Activated naive CD4-positive, alpha-beta T cell treated with anti-CD3 and anti-CD28 coated beads, Interleukin-2, amount 50 U/mL, for 16 hours (primary cell): ENCODE measurements at places on chromosomes 1 and 21.

GRCh38 chr21:28282833-28283232 lies 709.8 kb downstream of the LTN1 start:
- no peak for DNase-seq

DNA sequence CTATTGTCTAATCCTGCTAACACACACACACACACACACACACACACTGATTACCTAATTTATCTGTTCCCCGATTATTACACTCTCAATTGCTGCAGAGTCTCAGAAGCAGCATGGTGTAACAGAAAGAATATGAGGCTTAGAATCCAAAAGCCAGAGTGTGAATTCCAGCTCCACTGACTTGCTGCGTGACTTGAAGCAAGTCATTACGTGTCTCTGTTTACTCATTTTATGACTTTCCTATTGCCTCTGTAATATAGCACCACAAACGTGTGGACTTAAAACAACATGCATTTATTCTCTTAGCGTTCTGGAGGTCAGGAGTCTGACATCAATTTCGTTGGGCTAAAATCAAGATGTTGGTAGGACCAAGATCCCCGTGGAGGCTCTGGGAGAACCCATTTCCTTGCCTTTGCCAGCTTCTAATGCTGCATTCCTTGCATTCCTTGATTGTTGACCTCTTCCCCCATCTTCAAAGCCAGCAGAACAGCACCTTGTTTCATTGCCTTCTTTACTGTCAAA lies 55.9 kb upstream of the ATP5PO start:
- no peak for DNase-seq

- no peak for DNase-seq
These were observed 100.8 kb downstream of the PRDM16 start for GRCh38 chr1:3169665-3170356.

- DNase-seq: no peak
These were observed 66.3 kb upstream of the PPP2R5A start for GRCh38 chr1:212218911-212219310.

DNA sequence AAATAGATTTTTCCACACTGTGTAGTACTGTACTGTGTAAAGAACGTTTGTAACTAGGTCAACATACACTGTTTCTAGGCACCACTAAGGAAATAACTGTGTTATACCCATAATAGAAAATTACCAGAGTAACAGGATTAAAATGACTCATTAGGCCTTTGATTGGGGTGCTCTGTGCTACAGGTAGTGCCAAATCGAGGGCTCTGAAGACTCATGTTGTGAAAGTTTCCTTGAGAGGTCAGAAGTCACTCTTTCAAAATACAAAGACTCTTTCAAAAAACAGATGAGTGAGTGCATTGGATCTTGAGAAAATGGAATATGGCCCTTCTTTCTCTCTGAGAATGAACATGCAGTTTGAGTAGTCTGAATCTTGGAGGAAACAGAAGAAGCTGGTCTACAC lies 143.0 kb downstream of the MRPL39 start:
- peak; percentile 24 for DNase-seq

- DNase-seq: no peak
These were observed 30.5 kb upstream of the CLCA4 start for GRCh38 chr1:86516335-86516734.

DNA sequence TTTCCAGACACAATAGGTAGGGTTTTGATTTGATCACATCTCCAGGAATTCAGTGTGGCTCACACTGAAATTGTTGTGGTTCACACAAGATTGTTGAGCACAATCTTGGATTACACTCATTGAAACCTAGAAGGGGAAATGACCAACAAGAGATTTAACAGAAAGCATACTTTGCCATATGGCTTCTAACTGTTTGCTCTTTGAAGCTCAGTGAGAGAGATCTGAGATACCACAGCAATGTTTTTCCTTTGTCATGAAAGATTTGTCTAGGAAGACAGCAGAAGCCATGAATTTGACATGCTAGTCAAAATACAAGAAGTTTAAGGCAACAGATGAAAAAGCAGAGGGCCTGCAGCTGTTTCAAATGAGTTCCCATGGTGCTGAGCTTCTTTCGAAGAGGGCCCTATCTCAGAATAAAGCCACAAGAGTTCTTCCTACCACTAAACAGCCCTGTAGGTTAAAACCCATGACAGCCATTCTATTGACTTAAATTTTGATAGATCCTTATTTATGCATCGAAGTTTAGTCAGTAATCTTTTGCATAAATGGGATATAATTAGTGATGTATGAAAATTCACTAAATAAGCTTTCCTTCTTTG lies 650.4 kb downstream of the LTN1 start:
- no peak for DNase-seq
